ENCODE measurements at places on chromosomes 4 and X. TPM values are rescaled to one million over a fixed set of nuclear protein-coding genes. Genes with fewer than 3 reads are reported as not detected.

The PHEX gene
- not detected for total RNA-seq

GRCh38 chrX:66071126-66071525 is 31.2 kb upstream of the VSIG4 start:
- no peak for DNase-seq

The RHOXF2B gene
- total RNA-seq, result not detected

The JCHAIN gene
- 1,325 TPM for total RNA-seq

The PAGE1 gene
- total RNA-seq, result not detected

The SORCS2 gene
- total RNA-seq, result not detected

The MFAP3L gene
- not detected for total RNA-seq

DNA sequence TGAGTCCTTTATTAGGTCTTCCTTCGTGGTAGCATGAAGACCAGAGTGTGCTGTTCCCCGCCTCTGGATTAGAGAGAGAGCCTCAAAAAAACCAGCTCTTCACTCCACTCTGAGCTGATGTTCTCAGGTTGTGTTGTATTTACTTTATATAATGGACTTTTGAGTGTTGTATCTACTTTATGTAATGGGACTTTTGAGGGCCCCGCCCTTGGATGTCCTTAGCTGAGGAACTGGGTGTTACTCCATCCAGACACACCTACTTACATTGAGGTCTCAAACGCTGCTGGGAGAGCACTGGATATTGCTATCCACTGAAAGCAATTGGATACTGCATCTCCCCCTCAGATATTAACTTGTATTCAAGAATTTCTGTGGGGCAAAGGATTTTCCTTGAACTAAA is 28.2 kb downstream of the ATP8A1 start:
- no peak for DNase-seq

The RNF212 gene
- not detected for total RNA-seq

The OFD1 gene
- total RNA-seq, result 64.7 TPM

DNA sequence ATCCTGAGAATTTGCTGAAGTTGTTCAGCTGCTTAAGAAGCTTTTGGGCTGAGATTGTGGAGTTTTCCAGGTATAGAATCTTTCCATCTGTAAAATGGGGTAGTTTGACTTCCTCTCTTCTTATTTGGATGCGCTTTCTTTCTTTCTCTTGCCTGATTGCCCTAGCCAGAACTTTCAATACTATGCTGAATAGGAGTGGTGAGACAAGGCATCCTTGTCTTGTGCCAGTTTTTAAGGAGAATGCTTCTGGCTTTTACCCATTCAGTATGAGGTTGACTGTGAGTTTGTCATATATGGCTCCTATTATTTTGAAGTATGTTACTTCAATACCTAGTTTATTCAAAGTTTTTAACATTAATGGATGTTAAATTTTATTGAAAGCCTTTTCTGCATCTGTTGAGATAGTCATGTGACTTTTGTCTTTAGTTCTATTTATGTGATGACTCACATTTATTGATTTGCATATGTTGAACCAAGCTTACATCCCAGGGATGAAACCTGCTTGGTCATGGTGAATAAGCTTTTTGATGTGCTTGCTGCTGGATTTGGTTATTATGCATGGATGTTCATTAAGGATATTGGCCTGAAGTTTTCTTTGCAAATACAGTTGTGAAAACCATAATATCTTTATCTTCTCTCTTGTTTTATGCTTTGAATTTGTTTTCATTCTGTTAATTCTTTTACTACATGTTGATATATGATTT is 573.8 kb upstream of the NDST4 start:
- no peak for DNase-seq

DNA sequence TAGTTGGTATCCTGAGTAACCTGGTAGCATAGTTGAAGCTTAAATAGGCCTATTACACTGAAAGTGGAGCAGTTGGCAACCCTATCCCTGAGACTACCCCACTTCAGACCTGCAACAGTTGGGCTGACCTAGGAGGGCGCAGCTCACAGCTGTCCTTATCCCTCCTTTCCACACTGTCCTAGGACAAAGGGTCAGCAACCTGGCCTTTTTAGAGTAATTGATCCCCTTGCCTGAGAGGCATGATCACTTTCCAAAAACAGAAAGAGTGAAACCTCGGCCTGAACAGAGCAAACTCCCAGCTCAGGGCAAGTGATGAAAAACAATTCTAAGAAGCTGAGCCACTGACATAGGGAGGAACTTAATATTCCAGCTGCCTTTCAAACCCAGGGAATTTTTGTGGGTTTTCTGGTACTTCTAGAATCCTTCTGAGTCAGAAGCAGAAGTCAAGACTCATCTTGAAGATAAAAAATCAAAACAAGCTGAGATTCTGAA is 94.9 kb upstream of the MYOZ2 start:
- no peak for DNase-seq

- peak; percentile 60 for DNase-seq
These were observed 2.1 kb downstream of the MND1 start for GRCh38 chr4:153346563-153346962.

The TMSB15A gene
- not detected for total RNA-seq

The OTUD5 gene
- total RNA-seq, result 55.7 TPM

DNA sequence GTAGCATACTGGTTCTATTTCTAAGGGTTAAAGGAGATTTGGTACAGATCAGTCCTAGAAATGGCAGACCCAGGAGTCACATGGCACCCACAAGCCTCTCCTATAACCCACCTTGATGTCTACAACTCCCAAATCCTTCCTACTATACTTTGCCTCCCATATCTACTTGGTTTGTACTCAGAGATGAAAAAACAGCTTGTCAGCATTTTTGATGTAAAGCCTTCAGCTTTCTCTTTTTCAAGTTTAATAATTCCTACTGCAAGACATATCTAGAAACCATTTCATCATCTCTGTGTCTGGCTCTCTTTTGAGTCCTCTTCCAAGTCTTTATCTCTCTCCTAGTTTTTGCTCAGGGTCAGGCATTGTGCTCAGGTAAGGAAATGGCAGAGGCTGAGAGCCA is 82.9 kb downstream of the NYX start:
- DNase-seq, result no peak

The SPINK2 gene
- 5.2 TPM for total RNA-seq

The PRKG2 gene
- total RNA-seq, result 2.1 TPM

DNA sequence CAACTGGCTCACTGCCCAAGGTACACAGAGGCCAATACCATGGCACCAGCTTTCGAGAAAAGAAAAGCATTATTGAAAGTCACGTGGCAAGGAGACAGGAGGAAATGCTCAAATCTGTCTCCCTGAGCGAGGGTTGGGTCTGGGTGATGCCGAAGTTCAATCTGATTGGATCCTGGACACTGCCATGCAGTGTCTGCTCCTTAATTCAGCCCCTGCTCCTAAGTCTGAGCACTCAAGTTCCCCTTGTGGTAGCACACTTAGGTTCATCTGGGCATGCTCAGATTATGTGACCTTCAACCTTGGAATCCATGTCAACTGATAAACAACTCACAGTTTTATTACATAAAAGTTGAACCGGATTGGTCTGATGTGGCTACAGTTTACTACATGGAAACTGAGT is 512.6 kb upstream of the GALNT7 start:
- DNase-seq, result no peak

The CT45A5 gene
- not detected for total RNA-seq

DNA sequence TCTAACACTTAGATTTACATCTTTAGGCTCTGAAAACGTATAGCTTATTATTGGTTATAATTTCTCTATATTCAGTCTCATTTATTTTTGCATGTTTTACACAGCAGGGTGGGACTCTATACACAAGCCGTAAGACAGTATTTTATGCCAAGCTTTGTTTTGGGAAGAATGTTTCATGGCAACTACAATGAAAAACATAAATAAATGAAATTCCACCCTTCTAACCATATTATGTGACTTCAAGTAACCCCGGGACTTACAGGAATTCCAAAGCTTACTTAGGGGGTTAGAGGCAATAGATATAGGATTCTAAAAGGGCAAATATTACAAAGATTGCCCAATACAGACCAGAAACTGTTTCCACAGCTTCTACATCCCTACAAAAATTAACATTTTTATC is 370.9 kb downstream of the PRR32 start:
- no peak for DNase-seq

The COX7B2 gene
- not detected for total RNA-seq

The RAB33A gene
- total RNA-seq, result 2.1 TPM

The EXOC1L gene
- total RNA-seq, result not detected

The FGF5 gene
- total RNA-seq, result 0.07 TPM

DNA sequence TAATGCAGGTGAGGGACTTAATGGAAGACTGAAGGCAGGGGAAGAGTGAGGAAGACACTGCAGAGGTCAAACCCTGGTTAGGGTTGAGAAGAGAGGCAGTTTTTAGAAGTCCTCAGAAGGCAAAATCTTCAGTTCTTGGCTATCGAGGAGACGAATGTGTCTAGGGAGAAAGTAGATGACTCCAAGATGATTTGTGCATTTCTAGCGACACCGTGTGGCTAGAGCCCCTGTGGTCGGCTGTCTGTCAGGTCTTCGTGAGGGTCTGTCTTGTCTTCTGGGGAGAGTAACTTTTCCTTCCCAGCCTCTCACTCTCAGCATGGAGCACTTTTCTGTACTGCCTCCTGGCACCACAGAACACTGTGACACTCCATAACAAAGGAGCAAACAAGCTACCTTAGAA is 458.1 kb downstream of the STIM2 start:
- peak; percentile 43 for DNase-seq
